ENCODE measurements at places on chromosomes 12 and 14.

- no peak for DNase-seq
Measured at GRCh38 chr12:15979096-15980092, 68.3 kb downstream of the DERA start.

GRCh38 chr14:63011623-63012022, 33.6 kb downstream of the KCNH5 start:
- DNase-seq, result no peak

DNA sequence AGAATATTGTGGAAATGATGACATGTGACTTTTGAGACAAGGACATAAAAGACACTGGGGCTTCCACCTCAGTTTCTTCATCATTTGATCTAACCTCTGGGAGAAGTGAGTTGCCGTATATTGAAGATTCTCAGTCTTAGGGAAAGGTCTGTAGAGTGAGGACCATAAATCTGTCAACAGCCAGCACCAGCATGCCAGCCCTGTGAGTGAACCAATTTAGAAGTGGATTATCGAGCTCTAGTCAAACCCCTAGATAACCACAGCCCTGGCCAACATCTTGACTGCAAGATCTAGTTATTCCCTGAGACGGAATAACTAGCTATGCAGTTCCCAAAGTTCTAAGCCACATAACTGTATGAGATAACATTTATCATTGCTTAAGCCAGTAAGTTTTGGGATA, 108.8 kb upstream of the PTPRR start:
- DNase-seq, result no peak

- DNase-seq, result no peak
Measured at GRCh38 chr12:87182696-87183233, 846.4 kb downstream of the C12orf50 start.

GRCh38 chr12:54954801-54955200, 29.8 kb downstream of the TESPA1 start:
- DNase-seq, result no peak

DNA sequence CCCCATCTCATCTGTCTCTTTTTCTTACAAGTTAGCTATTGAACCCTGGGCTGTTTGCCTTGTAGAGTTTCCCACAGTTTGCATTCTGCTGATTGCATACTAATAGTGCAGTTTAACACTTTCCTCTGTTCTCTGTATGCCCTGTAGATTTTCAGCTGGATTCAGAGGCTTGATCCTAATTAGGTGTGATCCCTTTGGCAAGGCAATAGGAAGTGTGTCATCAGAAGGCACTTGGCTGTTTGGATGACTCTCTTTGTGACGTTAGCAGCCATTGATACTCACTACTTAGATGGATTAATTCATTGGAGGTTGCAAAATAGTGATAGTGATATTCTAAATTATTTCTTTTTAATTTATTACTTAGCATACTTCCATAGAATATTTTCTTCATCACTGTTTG, 33.6 kb downstream of the FUT8 start:
- no peak for DNase-seq

DNA sequence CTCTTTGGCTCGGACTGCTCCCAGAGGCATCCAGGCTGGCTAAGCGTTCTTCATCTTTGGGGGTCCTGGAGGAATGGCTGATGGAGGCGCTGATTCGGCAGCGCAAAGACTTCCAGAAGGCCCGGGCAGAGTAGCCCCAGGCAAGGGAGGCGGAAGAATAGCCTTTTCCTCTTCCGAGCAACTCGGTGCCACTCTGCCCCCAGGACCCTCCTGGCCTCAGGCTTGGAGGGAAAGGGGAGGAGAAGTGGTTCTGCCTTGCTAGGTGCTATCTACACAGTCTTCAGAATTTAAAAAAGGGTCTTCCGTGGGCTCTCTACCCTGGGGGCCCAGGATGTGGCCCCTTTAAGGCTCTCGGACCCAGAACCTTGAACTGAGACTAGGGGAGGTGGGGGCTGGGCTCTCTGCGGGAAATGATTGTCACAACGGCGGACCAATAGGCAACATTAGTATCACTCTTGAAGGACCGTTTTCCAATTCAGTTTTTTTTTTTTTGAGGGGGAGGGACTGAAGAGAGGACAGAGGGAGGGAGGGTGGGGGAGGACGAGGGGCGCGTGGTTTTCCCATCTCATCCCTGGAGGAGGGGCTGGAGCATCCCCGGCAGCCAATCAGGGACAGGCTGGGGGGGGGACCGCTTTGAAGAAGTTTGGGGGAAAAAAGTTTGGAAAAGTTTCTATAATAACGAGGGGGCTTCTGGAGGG, at the start of gene NFATC4:
NFATC4 (plus strand) TSS at position 671 of the 698 bp plus-strand sequence. CDS start 157 bp downstream, outside the sequence.
- DNase-seq, result peak; percentile 83

DNA sequence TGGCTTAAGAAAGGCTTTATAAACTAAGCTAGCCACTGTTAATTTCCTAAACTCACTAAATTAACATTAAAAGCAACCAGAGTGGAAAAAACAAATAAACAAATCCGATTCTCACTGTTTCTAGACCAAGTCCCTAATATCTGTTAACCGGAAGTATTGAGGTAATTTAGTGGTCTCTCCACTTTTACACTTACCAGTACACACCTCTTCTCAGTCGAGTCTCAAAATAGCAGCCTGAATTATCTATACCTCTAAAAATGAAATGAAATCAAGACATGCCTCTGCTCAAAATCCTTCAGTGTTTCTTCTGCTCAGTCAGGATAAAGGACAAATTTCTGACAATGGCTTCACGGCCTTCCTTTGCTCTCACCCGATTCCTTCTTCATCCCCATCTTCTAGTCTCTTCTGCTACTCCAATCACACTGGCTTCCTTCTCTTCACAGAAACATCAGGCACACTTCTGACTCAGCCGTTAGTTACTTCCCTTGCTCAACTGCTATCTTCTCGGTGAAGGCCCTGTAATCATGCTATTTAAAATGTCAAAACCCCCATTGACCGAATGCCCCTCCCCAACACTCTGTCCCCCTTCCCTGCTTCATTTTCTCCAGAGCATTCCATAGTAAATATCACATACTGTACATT, 161.3 kb downstream of the KITLG start:
- DNase-seq, result no peak

DNA sequence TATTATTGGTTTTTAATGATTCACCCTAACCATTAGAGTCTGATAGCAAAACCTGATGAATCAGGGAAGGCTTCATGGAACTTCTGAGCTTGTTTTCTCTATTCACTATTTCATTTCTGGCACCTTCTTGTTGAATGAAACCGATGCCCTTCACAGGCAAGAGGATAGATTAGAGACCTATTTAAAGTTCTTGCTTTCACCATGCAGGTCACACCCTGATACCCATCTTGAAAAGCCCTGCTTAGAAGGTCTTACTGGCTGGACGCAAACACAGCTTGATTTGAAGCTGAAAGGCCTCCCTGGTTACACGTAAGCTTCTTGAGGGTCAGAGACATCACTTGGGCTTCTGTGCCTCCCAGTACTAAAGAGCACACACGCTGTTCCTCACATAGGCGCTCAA, 29.2 kb downstream of the TMEM229B start:
- DNase-seq, result no peak

DNA sequence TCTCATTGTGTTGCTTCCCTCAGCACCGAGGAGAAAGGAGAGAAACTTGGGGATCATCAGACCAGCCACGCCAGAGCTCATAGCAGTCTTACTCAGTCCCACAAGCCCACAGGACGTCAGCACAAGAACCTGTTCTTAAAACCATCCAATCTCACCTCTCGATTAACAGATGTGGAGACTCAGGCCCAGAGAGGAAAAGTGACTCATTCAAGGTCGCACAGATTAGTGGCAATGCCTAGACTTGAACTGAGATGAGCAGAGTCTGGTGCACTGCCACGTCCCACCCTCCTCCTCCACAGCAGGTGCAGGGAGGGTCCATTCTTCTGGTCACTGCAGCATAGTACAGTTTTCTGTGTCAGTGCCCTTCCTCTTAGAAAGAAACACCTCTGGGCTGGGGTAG, 154.9 kb upstream of the PZP start:
- DNase-seq, result no peak

GRCh38 chr14:45810152-45810872, 557.3 kb upstream of the MIS18BP1 start:
- no peak for DNase-seq

- DNase-seq, result no peak
Measured at GRCh38 chr14:55389330-55389729, 22.3 kb downstream of the ATG14 start.

DNA sequence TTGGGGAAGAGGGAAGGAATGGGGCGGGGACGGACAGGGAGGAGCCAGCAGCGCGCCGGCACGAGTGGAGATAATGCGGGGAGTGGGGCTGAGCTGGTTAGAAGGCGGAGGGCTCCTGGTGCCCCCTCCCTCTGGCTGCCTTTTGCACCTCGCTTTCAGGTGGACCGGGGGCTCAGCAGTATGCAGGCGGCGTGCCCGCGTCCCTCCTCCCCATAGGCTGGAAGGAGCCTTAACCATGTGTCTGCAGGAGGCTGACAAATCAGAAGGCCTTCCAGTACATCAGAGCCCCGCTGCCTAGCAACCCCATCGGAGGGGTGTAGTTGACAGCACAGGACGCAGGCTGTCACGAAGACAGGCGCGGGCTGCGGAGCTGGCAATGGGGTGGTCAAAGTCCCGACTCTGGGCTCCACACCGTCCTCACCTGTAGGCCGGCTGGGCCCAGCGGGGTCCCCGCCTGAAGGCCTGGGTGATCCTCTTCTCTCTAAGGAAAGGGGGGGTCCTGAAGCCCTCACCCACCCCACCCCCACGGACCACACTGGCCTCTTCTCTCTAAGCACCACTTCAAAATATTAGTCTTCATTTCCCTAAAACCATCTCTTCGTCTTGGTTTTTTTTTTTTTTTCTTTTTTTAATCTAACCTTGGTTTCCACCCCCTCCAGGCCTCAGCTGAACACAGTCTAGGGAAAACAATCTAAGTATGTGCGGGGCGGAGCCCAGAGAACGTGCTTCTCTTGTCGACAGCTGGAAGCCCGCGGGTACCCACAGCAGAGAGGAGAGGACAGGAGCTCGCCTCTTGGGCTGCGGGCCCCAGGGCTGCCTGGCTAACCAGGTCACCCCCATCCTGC, 44.5 kb downstream of the KDM2B start:
- DNase-seq, result peak; percentile 94

GRCh38 chr14:51576117-51576430, 75.6 kb upstream of the FRMD6 start:
- no peak for DNase-seq

GRCh38 chr14:55547650-55548315, 32.2 kb upstream of the KTN1 start:
- DNase-seq, result no peak

DNA sequence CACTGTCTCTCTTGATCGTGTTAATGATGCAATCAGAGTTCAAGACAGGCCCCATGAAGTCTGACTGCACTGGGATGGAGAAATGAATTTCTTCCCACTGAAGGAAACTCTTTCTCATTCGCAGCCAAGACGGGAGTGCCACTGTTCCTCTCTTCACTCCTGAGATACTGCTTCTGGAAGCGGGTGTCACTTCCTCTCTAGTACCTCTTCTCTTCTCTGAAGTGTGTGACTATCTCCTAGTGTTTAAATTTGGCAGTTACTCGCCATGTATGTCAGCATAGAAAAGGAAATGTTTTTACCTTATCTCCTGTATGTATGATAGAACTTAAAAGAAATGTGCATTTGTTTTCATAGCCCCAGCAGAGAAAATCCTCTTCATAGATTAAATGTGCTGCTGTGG, 215.2 kb downstream of the ANO6 start:
- DNase-seq, result no peak

- no peak for DNase-seq
Measured at GRCh38 chr12:10719482-10719881, 3.6 kb downstream of the YBX3 start.

DNA sequence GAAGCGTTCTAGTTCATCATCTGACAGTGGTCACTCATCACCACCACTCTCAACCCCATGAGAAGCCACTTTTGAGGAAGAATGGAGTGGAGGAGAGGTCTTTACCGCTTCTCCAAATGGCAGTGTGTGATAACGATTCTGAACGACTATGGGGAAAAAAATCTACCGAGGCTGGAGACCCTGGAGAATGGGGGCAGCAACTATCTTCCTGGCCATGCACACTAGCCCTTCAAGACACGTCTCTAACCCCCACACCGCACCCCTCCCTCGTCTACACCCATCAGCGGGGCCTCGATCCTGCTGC, 365 bp downstream of the ING4 start:
- no peak for DNase-seq

GRCh38 chr12:20489645-20490044, 121.3 kb downstream of the PDE3A start:
- no peak for DNase-seq

- DNase-seq, result no peak
Measured at GRCh38 chr12:80472911-80473500, 29.0 kb downstream of the PTPRQ start.

DNA sequence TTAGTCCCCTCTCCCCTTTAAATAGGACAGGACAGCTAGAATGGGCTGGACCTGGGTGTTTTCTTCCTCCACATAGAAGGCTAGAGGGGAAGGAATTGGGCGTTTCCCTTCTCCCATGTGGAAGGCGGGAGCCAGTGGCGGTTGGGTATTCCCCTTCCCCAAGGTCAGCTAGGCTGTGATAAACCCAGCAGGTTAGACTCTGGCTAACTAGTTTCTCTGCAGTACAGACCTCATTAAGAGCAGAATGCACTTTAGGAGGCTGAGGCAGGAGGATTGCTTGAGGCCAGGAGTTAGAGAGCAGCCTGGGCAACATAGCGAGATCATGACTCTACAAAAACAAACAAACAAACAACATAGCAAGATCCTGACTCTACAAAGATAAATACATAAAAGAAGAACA, 92.6 kb downstream of the BEGAIN start:
- no peak for DNase-seq

DNA sequence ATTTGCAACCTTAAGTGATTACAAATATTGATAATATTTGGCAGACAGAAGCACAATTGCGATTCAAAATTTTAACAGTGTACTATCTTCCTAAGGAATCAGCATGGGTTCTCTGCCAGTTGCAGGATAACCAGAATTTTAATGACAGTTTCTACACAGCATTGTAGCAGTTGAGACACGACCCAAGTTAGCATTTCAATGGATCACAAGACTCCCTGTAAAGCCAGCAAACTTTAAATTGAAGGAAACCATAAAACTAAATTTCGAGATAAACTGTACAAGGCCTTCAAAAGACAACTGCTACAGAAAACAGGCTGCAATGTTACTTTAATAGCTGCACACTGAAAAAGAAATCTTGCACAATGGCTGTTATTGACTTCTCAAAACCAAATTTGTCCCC, 154.9 kb downstream of the MED13L start:
- DNase-seq, result no peak

- DNase-seq, result no peak
Measured at GRCh38 chr12:40168868-40169267, 55.9 kb upstream of the LRRK2 start.

- DNase-seq, result peak; percentile 57
Measured at GRCh38 chr12:130198026-130198662, 35.9 kb downstream of the FZD10 start.
